Fibroblast of upper back skin (primary cell): ENCODE measurements at places on chromosomes 16 and 17.
A peak's percentile ranks its signal among the peaks of the same experiment; 100 is the strongest.

DNA sequence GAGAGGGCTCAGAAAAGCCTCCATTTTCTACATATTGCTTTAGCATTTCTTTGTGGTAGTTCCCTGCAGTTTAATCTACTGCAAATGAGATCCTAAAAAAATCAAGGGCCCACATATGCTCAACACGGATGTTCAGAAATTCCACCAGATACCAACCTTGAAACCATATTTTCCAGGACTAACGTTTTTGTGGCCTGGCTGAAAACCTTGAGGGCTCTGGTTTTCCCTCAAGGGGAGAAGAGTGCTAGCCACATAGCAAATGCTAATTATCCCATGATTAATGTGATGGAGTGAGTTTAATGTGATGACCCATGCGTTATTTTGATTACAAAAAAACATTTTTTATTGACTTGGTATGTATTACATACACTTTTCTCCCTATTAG lies 68.9 kb downstream of the SNX11 start:
- DNase-seq, result peak; percentile 3

GRCh38 chr16:9297437-9298113 lies 206.1 kb downstream of the HAPSTR1 start:
- DNase-seq, result peak; percentile 3

GRCh38 chr17:56786989-56787482 lies 46.7 kb downstream of the C17orf67 start:
- peak; percentile 90 for DNase-seq

DNA sequence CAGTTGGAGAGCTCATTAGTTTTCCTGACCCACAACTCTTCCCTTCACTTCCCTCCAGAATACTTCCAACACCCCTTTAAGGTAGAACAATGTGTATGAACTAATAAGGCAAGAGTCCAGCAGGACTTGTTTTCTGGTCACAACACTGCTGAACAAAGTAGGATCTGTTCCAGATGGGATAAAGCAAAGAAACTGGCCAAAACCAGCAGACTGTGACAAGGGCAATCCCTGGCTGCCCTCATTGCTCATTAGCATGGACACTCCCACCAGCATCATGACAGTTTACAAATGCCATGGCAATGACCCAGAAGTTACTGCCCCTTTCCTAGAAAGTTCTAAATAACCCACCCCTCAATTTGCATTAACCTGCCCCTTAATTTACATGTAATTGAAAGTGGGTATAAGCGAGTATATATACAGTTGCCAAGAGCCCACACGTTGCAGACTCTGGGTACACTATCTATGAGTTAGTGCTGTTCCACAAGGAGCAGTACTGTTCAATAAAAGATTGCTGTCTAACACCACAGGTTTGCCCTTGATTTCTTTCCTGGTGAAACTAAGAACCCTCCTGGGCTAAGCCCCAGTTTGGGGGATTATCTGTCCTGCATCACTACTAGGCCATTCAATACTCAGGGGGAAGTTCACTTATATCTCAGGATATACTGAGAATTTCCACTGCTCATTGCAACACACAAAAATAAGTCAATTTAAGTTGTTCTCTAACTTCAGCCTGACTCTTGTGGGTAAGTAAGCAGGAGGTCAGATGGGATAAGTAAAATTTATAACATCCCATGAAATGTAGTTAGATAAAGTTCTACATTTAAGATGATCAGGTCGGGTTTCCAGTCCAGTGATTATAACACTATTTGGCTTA lies 82.3 kb downstream of the SSH2 start:
- no peak for DNase-seq

GRCh38 chr17:12519956-12520594 lies 145.6 kb upstream of the MYOCD start:
- DNase-seq, result peak; percentile 88

- DNase-seq, result no peak
Measured at GRCh38 chr16:69724414-69724873, 1.9 kb downstream of the NQO1 start.

DNA sequence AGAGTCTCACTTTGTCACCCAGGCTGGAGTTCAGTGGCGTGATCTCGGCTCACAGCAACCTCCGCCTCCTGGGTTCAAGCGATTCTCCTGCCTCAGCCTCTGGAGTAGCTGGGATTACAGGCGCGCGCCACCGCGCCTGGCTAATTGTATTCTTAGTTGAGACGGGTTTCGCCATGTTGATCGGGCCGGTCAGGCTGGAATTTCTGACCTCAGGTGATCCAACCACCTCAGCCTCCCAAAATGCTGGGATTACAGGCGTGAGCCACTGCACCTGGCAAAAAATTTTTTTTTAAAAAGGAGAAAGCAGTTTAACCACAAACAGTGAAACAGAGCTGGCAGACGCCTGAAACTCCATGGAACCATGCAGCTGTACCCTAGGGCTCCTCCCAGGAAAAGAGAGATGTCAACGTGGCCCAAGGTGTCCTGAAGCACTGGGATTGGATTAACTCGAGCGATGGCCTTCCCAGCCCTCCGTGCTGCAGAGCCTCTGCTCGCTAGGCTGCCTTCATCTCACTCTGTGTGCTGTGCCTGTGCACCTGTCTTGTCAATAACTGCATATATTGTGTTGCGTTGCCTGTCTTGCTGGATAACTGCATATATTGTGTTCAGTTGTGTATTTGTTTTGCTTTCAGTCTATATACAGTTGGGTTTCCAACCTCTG lies 29.6 kb upstream of the FOXK2 start:
- DNase-seq, result no peak

DNA sequence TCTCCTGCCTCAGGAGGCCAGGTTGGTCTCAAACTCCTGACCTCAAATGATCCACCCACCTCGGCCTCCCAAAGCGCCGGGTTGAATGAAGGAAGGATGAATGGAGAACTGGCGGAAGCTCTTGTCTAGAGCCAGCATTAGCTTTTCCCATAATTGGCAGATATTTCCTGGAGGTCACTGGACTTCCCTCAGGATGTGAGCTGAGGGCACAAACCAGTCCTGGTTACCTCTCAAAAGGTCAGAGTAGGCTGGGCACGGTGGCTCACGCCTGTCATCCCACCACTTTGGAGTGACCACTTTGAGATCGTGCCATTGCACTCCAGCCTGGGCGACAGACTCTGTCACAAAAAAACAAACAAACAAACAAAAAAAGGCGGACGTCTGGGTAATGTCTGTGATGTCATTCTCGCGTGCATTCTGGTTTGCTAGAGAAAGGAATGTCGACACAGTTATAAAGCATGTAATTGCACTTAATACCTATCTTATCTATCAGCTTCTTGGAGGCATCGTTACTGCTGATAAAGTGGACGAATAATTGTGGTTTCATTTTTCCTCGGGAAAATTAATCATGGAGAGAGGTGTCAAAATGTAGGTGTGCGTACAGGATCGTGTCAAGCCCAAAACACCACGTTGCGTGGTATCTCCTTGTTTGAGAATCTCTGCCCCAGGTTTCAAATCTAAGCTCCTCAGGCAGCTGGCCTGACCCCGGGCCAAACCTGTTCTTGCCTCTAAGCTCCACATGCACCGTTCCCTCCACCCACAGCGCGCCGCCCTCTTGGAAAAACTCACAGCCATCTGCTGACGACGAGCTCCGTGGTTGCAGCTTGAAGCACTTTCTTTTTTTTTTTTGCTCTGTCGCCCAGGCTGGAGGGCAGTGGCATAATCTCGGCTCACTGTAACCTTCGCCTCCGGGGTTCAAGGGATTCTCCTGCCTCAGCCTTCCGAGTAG lies 6.4 kb upstream of the CRK start:
- DNase-seq, result no peak

DNA sequence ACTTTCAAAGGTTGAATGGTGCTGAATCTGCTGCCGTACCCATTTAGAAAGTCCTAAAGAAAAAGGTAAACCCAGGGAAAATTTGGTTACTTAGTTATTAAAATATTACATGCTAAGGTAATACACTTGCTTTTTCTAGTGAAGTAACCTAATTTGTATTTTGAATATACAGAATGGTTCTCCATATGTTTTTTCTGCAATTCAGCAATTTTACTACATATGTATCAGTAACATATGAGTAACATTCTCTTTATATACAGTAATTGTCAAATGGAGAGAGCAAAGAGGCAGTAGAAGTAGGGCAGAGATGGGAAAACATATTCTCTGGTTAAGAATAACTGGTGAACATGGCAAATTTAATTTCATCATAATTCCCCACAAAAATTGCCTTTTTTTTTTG lies 95.1 kb upstream of the NACA2 start:
- DNase-seq, result no peak

DNA sequence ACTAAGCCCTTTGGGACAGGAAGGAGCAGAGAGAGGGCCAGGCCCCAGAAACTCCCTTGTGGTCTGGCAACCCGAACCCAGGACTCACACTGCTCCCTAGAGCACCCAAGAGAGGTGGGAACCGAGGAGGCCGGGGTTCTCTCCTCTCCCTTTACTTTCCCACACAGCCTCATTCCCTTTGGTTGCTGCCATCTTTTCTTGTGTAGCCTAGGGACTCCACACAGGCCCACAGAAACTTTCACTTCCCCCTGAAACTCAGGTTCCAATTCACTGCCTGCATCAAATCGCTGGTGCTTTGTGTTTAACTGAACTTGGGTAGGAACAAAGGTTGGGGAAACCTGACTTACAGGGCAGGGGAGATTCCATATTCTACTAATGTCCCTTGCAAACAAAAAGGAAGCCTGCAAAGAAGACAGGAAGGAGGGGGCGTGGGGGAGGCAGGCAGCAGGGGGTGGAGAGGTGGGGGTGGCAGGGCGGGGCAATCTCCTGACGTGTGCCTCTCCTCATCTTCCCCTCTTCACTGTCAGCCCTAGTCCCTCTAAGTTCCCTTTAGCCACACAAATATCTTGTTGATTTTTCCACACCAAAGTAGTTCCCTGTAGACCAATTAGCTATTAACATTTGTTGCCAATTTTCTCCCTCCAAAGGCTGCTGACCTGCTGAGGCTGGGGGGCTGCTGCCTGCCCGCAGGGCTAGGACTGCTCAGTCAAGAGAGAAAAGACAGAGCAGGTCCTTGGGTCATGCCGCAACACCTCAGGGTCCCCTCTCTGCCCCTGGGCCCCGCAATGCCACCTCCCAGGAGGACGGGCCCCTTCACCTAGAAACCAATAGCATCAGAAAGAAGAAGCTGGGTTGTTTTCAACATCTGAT lies 8.0 kb downstream of the ST3GAL2 start:
- peak; percentile 19 for DNase-seq

DNA sequence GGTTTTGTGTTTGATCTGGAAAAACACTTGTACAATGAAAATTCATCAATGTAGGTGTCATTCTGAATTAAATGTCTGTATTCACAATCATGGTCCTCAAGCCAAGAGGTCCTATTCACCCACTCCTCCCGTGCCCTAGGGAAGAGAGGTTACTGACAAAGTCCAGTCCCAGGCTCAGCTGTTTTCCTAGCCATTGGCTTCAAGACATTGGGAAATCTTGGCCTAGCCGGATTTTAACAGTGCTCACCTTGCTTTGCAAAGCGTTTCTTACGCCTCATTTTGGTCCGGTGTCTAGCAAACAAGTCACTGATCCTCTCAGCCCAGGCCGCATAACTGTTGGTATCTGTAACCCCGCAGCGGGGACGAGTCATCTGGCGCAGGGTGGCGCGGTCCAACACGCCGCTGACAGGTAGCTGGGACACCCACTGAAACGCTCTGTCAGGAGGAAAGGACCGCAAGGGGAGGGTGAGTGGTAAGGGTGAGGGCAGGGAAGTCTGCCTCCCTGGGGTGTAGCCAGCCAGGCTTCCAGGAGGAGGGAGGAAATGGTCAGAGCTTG lies 16.7 kb downstream of the MMP28 start:
- DNase-seq, result no peak

DNA sequence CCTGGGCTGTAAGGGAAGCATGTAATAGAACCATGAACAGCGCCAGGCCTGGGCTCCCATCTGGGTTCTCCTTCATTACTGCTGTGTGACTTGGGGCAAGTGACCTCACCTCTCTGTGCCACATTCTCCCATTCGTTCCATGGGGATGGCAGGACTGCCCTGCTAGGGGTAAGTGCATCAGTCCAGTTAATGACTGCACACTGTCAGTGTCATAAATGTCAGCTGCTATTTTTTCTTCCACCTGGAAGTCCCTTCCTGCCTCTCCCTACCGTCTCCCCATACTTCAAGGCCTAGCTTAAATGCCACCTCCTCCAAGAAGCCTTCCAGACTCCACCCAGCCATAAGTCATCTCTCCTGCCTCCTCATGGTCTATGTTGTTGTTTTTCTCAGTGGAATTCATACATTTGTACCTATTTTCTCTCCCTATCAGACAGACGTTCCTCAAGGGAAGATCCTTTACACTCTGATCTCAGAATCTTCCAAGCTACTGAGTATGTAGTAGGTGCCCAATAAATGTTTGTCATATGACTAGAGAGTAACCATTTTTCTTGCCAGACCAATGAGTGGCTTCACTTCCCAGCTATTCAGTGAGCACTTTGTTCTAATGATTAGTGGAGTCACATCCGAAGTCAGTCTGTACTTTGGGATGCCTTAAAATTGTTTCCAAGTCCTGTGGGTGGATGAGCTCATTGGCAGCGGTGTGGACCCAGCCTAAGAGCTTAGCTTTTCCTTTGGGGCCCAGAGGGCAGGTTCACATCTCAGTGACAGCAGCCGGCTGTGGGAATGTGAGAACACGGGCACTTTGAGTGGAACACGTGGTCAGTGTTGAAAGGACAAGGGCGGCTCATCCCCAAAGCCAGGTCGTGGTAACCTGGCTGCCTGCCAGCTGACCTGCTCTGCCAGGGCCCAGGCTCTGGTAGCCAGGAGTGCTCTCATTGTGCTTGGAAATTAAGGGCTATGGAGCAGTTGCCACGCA lies 147.5 kb upstream of the GSE1 start:
- DNase-seq, result peak; percentile 38

GRCh38 chr16:11683145-11683544 lies 14.9 kb downstream of the SNN start:
- no peak for DNase-seq

- DNase-seq, result no peak
Measured at GRCh38 chr17:31631766-31632165, 227.3 kb downstream of the COPRS start.

DNA sequence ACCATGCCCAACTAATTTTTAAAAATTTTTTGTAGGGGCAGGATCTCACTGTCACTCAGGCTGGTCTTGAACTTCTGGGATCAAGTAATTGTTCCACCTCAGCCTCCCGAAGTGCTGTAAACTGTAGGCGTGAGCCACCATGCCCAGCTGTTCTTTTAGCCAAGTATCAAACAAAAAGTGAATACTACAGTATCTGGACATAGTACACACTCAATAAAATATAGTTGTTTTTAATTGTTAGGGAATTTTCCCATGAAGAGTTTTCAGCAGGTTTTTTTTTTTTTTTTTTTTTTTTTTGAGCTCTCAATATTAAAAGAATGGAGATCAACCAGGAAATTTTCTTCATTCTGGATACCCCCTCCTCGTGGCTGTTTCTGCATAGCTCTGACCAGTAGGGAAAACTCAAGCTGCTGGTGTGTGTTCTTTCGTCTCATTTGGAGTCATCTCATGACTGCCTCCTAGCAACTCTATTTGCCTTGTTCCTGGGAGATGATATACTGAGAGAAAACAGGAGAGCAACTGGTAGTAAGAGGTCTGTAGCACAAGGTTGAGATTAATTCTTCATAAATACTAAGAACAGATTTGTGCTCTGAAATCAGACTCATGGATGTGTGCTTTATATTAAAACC lies 16.5 kb upstream of the PHAF1 start:
- no peak for DNase-seq
